ENCODE measurements at places on chromosomes 2 and 18.

DNA sequence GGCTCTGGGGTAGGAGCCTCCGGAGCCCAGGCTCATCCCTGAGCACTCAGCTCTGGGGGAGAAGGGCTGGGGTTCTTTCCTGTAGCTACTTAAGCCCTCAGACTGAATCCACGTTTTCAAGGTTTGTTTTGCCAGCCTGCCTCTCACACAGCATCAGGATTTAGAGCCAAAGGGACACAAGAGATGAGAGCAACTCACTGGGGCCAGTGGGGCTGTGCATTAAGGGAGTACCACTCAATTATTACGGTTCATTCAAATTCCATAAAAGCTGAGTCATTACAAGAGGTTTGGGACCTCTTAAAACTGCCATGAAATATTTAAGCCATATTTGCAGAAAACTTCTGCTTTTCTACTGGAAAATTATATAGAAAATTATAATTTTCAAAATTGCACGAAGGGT lies 17.1 kb upstream of the SNED1 start:
- no peak for DNase-seq

DNA sequence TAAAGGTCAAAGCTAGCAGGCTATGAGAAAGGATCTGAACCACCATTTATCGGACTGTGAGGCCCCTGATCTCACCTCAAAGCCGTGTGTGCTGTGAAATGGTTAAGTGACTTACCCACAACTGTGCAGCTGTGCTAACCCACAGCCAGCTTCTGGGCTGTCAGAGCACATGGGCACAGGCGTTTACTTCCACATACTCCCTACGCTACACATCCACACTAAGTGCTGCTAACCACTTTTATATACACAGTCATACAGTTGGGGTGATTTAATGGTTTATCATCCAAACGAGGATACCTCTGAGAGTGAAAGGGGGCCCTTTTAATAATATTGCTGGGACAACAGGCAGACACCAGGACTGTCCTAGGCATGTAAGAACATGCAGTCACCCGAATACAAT lies 37.3 kb downstream of the CYRIA start:
- DNase-seq, result no peak

DNA sequence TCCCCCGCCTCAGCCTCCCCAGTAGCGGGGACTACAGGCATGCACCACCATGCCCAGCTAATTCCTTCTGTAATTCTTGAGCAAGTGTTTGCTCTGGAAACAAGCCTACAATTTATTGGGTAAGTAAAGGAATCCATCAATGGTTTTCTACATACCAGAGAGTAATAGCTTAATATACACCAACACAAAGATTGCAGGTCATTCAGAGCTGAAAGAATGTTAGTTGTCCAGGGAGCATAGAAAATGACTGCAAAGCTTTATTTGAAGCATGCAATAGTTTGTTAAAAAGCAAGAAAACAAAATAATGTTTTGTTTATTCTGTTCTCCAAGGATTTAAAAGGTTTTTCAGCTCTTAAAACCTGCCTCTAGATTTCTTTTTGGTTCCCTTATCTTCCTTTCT lies 5.6 kb downstream of the IDH1 start:
- DNase-seq, result no peak

DNA sequence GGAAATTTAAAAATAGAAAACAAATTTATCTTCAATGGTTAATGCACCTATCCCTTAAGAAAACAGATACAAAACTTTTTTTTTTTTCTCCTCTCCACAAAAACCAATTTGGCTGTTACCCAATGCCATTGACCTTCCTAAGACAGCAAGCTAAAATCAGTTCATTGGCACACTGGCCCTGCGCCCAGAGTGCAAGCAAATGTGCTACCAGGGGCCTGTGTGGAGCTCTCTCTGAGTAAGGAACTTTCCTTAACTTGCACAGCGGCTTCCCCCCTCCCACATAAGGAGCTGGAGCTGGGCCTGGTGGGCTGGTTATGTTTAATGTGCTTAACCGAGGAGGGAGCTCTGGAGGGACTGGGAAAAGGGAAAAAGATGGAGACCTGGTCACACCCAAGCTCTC lies 17.6 kb upstream of the POU3F3 start:
- DNase-seq, result no peak

GRCh38 chr2:824954-825353 lies 125.7 kb upstream of the SNTG2 start:
- DNase-seq, result no peak

GRCh38 chr18:7596147-7596546 lies 29.0 kb downstream of the PTPRM start:
- no peak for DNase-seq

DNA sequence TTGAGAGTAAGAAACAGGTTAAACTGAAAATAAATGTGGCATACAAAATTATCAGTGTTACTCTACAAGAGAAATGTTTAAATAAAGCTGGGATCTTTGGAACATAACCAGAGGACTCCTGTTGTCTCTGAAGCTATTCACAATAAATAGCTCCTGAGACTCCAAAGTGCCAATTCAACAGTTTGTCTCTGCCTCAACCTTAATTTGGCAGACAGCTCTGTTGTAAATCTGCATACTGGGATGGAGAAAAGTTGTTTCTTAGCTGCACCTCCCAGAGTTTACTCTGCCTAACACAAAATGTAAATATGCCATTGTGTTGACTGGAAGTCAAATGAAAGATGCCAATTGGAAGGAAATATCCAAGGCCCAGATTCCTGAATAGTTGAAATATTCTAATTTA lies 238.5 kb upstream of the EPHA4 start:
- no peak for DNase-seq

- DNase-seq, result no peak
Measured at GRCh38 chr2:219621935-219622334, 5.5 kb upstream of the SLC4A3 start.

DNA sequence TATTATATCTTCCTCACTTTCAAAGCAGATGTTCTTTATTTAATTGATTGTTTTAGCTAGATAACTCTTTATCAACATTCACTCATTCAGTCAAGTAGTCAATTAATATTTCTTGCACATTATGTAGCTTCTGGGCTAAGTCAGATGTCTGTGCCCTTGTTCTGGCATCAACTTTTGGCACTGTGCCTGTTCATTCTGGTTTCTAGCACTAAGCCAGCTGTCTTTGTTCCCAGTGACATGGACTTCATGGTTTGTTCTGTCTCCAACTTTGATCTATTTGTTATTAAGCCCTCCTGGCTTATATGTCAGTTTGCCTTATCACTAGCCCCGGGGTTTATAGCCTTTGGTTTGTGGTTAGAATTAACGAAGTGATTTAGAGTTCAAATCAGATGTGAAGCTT lies 247.9 kb upstream of the SYT4 start:
- DNase-seq, result no peak

- DNase-seq, result no peak
Measured at GRCh38 chr2:162828545-162828944, 10.0 kb downstream of the KCNH7 start.

DNA sequence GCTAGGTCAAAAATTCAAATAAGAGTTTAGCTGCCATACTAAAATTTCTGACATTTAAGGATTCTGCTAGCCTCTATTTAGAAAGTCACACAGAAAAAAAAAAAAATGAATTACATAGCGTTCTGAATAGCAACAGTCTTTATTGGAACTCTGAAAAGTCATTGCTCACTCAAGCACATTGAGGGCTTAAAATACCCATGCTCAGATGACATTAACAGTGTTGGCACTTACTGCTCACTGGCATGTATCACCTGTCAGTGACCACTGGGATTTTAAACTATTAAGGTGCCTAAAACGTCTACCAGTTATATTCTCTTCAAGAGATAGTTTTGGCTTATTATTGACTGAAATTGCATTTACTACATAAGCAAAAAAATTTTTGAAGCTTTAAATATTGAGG lies 468.0 kb upstream of the SPHKAP start:
- DNase-seq, result no peak

GRCh38 chr2:100893392-100894104 lies 73.6 kb downstream of the NPAS2 start:
- no peak for DNase-seq

DNA sequence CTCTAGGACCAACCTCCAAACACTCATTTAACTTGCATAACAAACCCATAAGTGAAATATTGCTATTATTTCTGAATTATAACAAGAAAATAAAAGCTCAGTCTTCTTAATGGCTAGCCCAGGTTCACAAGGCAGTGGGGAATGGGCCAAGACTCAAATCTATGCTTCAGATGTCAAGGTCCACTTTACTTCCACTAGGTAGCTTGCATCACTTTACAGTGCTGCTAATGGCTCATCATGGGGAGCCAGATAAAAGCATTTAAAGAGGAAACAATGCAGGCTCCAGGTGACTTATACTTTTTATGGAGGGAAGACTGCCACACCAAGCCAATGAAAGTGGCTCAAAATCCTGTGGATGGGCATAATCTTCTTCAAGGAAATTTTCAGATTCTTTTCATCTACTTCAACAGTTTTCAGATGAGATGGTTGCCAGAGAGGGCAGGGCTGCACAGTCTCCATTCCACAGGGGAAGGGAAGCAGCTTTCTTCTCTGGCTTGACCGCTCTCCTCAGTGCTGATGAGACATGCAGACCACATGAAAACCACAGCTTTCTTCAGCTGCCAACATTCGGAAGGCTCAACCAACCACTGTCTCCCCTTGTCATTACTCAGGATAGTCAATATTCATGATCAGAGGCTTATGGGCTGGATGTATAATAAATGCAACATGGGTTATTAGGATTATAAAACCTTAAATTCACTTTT lies 361.9 kb upstream of the MEX3C start:
- DNase-seq, result no peak

DNA sequence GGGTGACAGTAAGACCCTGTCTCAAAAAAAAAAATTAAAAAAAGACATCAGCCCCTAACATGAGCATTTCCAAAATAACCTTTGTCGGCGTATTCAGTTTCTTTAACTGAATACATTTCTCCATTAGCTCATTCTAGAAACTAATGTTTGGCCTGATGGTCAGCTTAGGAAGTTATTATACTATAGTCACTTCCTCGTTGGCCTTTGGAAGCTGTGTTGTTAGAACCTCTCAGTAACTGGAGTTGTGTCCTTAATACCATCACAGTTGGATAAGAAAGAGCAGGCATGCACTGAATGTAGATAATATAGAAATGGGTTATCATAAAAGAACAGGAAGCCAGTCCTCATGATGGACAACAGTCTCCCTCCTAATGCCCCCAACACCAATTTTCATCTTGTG lies 112.8 kb downstream of the ANTXR1 start:
- DNase-seq, result no peak

- DNase-seq, result no peak
Measured at GRCh38 chr2:149611100-149611820, 23.7 kb upstream of the MMADHC start.

GRCh38 chr2:217396165-217396564 lies 536.3 kb upstream of the TNP1 start:
- DNase-seq, result no peak

GRCh38 chr2:9149726-9150567 lies 56.7 kb upstream of the ASAP2 start:
- no peak for DNase-seq

DNA sequence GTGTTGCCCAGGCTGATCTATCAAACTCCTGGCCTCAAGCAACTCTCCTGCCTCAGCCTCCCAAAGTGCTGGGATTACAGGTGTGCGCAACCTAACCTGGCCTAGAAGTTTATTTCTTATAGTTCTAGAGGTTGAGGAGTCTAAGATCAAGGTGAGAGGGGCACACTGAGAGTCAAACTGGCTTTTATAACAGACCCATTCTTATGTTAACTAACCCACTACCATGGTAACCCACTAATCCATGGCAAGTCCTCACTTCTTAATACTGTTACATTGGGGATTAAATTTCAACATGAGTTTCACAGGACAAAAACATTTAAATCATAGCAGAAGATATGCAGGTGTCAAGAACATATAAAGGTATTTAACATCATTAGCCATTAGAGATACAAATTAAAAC lies 50.6 kb downstream of the MDH1 start:
- DNase-seq, result no peak

- no peak for DNase-seq
Measured at GRCh38 chr2:118091631-118092030, 3.4 kb downstream of the INSIG2 start.

- no peak for DNase-seq
Measured at GRCh38 chr2:138454761-138455160, 46.8 kb upstream of the SPOPL start.

DNA sequence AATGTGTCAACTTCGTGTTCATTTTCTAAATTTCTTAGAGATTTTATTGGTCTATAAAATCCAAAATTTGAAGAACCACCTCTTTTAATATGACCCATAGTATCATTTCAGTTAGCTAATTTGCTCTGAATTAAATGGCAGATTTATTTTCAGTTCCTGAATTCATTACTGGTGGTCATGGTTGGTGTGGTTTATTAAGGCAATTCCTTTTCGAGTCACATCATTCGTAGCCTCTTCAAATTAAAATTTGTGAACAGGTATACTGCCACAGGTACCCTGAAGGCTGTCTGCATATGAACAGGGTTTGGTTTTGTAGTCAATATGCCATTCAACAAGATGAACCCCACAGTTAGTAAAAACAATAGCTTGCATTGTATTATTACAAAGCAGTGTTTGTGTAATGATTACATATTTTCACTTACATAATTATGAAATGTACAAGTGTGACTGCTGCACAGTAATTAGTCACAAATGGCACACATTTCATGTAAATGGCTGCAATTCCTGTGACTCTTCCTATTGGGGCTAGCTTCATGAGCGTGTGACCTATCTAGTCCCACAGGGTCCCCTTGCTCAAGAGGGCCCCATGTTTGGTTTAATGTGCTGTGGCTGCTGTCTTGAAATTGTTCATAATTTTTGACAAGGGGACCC lies 48.9 kb downstream of the CDC42EP3 start:
- DNase-seq, result no peak

DNA sequence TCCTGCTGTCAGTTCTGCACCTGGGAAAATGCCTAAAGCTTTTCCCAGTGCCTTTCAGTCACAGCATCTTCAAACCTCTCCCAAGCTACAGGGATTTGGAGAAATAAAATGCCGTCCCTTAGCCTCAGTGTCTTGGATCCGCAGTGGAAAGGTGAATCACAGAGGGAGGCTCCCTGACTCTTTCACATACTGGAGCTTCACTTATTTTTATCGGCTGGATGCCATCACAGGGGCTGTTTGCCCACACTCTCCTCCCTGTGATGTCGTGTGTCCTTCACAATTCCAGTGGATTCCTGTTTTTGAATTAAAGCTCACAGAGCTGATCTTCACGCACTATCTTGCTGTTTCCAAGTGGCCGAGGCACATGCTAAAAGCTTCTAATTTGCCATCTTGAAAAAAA lies 1303.1 kb upstream of the DDX18 start:
- DNase-seq, result no peak

DNA sequence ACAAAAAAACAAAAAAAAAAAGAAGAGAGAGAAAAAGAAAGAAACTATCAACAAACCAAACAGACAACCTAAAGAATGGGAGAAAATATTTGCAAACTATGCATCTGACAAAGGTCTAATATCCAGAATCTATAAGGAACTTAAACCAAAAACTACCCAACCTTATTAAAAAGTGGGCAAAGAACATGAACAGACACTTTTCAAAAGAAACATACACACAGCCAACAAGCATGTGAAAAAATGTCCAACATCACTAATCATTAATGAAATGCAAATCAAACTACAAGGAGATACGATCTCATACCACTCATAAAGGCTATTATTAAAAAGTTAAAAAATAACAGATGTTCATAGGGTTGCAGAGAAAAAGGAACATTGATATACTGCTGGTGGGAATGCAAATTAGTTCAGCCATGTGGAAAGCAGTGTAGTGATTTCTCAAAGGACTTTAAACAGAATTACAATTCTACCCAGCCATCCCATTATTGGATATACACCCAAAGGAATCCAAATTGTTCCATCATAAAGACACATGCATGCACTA lies 7.2 kb upstream of the POLE4 start:
- no peak for DNase-seq

All from stimulated activated CD8-positive, alpha-beta memory T cell treated with anti-CD3 and anti-CD28 coated beads, Interleukin-4, amount 100 ng/mL, for 4 hours (primary cell).